ENCODE measurements at places on chromosomes 12 and 14.

DNA sequence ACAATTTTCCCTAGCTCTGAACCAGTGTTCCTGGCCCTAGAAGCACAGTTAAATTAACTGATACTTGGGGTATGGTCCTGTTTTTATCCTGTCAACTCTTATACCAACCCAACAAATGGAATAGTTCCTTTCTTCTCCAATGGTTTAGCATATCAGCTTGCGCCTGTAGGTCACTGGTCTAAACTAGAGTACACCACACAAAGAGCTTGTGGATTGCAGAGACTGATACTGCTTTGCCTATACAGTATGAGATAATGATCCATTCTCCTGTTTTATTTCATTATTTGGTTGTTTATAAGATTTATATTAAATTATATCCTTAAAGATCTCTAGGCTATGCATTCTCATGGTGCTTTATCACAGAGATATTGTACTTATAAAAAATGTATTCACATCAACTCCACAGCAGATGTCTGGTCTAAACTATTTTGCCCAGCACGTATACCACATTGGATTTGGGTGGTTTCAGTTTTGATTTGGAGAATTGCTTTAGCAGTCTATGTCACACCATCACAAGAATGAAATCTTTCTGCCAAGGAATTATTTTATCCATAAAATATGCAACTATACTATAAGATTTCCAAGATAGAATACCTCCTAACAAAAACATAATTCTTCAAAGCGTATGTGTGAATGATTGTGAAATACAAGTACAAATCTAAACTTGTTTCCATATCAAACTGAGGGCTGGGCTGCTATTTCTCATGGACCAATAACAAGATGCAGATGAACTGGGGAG lies 142.1 kb downstream of the SLC16A7 start:
- no peak for DNase-seq

- DNase-seq = no peak
Measured at GRCh38 chr12:109927622-109928021, 27.5 kb downstream of the TCHP start.

- no peak for DNase-seq
Measured at GRCh38 chr12:117068492-117068891, 30.7 kb downstream of the TESC start.

GRCh38 chr14:78933948-78934524 lies 763.9 kb downstream of the NRXN3 start:
- DNase-seq = no peak

DNA sequence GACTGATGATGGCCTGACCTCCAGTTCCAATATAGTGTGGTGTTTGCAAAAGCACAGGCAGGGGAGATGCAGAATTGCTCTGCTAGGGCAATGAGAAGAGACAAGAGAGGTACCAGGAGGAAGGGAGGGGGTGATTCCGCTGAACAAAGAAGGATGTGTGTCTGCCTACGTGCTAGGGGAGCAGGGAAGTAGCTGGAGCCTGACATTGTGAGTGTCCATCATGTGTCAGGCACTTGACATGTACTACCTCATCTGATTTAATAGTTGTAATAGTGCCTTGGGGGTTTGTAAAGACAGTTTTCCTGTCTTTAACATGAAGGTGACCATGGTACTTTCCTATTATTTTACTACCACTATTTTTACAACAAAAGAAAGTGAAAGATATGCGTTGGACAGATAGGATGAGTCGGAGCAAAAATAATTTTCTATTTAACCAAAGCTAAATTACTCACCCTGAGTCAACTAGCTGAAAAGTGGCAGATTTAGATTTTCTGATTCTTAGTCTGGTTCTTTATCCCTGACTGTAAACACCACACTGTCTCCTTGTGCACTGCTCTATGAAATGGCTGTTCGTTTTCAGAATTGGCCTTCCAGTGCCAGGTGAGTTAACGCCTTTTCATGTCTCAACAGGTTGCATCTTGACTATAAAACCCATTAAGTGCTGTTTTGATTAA lies 33.7 kb upstream of the TEAD4 start:
- DNase-seq = no peak

- DNase-seq = no peak
Measured at GRCh38 chr14:81449576-81449975, 49.5 kb upstream of the STON2 start.

- no peak for DNase-seq
Measured at GRCh38 chr14:92994131-92994676, 71.3 kb downstream of the CHGA start.

- no peak for DNase-seq
Measured at GRCh38 chr12:121438905-121439304, 39.0 kb downstream of the RNF34 start.

GRCh38 chr12:51686727-51687126 lies 95.7 kb downstream of the SCN8A start:
- no peak for DNase-seq

- DNase-seq = no peak
Measured at GRCh38 chr12:4829161-4829792, 80.4 kb upstream of the KCNA1 start.

- DNase-seq = no peak
Measured at GRCh38 chr12:49819786-49820185, 8.4 kb downstream of the NCKAP5L start.

DNA sequence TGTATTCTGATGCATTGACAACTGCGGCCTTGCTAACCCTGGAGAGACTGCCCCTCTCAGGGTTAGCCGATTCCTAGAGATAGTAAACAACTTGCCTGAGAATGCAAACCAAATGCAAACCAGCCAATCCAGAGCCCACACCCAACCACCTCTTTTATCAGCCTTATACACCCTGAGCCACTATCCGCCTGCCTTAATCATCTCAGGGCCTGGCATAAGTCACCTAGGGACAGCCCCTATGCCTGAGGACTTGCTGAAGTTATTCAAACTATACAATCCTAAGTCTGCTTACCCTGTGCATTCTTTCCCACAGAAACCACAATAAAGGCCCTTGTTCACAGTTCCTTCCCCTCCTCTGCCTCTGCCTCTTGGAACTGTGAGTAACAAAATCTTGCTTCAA lies 177.2 kb downstream of the KCNA5 start:
- no peak for DNase-seq

DNA sequence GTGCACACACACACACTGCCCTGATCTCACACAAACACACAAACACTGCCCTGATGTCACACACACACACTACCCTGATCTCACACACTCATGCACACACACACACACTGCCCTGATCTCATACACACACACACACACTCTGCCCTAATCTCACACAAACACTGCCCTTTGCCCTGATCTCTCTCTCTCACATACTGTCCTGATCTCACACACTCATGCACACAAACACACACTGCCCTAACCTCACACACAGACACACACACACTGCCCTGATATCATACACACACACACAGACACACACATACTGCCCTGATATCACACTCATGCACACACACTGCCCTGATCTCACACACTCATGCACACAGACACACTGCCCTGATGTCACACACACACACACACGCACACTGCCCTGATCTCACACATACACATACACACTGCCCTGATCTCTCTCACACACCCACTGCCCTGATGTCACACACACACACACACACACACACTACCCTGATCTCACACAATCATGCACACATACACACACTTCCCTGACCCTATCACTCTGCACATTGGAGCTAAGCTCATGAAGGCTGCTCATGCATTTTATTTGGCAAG lies 97.6 kb upstream of the DIO3 start:
- DNase-seq = no peak

- no peak for DNase-seq
Measured at GRCh38 chr14:34888186-34888585, 13.0 kb upstream of the BAZ1A start.

DNA sequence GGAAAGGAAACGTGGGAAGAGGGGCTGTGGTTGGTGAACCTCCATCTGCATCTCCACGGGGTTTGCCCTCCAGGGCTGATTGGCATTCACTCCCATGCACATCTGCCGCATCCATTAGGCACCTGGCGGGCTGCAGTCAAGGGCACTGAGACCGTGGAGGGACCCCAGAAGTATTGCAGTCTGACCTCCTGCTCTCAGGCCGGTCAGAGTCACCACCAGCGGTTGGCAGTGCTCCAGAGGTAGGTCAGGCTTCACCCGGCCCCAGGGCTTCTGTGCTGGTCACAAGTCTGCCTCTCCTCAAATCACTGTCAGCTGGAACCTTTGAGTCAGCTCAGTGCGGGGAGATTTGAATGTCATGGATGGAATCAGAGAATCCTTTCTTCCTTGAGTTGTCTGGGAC lies 132.3 kb downstream of the PAPOLA start:
- DNase-seq = no peak

DNA sequence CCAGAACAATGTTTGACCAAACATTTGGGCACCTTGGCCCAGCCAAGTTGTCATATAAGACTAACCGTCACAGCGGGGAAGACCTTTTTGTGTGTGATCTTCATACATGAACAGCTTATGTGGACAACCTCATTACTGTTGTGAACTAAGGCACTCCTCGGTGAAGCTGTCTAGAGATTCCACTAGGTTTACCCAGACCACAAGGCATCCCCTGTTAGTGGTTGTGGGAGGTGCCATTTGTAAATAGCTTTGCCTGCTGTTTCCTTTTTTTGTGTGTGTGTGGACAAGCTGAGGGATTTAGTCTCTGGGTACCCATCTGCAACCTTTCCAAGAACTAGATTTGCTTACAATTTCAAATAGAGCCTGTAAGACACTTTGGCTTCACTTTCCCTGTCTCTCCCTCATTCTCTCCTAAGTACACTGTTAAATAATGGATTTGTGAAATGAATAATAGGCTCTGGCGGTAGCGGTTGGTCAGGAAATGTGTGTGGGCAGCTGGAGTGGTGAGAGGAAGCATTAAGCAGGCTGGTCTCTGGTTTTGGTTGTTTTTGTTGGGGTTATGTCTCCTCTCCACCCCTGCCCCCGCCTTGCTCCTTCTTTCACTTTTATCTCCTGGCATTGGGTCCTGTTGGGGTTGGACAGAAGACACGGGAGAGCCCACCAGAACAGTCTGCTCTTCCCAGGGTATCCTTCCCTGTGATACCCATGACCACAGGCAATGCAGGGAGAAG lies 727.6 kb downstream of the VRK1 start:
- no peak for DNase-seq

GRCh38 chr12:6996040-6996441 lies 22.2 kb downstream of the LPCAT3 start:
- no peak for DNase-seq

- DNase-seq = no peak
Measured at GRCh38 chr12:67483871-67484554, 164.5 kb upstream of the DYRK2 start.

DNA sequence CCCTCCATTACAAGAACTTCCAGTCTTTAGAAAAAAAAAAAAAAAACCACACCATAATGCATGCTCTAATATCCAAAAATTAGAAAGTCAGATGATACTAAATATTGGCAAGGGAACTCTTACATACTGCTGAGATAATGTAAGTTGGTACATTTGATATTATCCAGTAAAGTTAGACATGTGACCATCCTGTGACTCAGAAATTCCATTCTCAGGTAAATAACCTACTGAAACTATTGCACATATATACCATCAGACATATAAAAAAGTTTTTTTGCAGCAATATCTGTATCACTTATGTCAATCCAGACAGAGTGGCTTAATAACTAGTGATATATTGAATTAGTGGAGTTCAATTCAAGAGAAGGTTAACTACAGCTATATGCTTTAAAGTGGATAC lies 63.5 kb downstream of the KITLG start:
- no peak for DNase-seq

DNA sequence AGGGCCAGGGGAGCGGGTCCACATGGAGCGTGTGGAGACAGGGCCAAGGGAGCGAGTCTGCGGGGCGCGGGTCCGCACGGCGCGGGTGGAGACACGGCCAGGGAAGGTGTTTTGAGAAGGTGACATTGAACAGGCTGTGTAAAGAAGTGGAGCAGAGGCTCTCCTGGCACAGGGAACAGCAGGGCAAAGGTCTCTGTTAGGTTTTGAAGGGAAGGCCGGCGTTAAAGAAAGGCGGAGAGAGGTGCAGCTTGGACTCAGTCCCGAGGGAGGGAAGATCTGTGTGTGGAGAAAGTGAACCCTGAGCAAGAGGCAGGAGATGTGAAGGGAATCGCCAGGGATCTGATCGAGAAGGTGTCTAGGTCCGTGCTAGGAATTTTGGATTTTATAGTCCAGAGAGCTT lies 1.8 kb downstream of the PXMP2 start:
- DNase-seq = no peak

DNA sequence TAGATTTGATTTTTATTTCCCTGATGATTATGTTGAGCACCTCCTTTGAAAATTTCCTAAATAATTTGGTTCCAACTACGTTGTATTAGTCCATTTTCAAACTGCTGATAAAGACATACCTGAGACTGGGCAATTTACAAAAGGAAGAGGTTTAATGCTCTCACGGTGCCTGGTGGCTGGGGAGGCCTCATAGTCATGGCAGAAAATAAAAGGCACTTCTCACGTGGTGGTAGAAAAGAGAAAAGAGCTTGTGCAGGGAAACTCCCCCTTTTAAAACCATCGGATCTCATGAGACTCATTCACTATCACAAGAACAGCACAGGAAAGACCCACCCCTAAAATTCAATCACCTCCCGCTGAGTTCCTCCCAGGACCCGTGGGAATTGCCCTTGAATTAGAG lies 372.3 kb downstream of the RPL10L start:
- no peak for DNase-seq

DNA sequence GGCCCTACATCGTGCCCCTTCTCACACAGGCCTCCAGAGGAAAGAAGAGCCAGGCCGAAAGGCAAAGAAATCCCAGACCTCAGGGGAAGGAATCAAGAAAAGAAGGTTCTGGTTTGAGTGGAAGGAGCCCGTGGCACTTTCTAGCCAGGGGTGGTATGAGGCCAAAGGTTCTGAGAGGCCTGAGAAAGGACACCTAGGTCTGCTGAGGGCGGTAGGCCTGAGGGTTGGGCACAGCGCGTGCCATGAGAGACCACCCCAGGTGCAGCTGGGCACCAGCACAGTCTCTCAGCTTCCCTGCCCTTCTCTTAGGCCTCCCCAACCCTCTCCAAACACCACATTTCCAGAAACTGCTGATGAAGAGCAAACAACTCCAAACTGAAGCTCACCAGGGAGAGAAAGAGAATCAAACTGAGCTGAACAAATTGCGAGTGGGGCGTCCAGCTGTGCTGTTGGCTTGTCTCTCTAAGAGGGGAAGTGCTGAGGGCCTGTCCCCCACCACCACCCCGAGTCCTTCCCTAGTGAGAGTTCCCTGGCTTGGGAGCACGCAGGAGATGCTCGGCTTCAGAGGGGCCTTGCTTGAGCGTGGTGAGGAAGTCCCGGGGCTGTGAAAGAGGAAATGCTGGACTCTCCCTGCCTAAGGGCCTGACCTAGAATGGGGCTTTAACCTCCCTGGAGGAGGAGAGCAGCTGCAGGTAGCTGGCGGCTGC lies 184.8 kb downstream of the ZFP36L1 start:
- DNase-seq = no peak

DNA sequence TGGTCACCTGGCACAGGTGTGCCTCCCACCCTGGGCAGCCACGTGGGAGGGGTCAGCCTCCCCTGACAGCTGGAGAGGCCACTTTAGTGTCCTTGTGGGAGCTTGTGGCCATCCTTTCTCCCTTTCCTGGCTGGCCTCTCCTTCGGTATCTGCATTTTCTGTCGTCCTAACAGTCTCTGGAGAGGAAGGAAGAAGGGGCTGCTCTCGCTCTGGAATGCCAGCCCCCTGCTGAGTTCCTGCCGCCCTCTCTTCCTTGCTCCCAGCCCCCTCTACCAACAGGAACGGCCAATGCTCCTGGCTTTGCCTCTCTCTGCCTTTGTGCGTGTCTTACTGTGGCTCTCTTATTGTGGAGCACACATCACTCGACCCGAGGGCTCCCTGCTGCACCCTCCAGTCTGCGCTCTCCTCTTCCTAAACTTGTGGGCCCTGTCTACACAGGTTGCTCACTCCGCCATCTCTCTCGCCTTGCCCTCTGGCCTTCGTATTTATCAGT lies 70.8 kb downstream of the FBXL14 start:
- no peak for DNase-seq

GRCh38 chr12:67496581-67496980 lies 152.0 kb upstream of the DYRK2 start:
- DNase-seq = no peak
